Mammary epithelial cell (primary cell): ENCODE measurements at places on chromosomes 3 and 15. TPM values are rescaled to one million over a fixed set of nuclear protein-coding genes. Genes with fewer than 3 reads are reported as not detected.
A peak's percentile ranks its signal among the peaks of the same experiment; 100 is the strongest.

DNA sequence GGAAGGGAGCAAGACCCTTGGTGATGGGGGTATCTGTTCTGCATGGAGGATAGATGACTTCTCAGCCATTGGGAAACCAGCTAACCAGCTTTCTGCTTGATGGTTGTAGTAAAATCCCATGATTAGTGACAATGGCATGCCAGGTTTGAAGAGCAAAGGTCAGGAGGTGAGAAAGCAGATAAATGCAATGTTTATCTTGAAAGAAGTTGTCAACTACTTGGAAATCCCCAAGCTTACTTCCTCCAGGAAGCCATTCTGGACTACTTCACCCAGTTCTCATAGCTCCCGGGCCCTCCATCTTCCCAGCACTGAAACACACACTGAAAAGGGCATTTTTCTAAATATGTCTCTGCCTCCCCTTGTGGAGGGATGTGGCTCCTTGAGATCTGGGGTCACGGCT is 51.3 kb downstream of the SMAD3 start:
- no peak for DNase-seq

GRCh38 chr3:171374661-171375285 is 85.4 kb downstream of the TNIK start:
- DNase-seq, result peak; percentile 72

DNA sequence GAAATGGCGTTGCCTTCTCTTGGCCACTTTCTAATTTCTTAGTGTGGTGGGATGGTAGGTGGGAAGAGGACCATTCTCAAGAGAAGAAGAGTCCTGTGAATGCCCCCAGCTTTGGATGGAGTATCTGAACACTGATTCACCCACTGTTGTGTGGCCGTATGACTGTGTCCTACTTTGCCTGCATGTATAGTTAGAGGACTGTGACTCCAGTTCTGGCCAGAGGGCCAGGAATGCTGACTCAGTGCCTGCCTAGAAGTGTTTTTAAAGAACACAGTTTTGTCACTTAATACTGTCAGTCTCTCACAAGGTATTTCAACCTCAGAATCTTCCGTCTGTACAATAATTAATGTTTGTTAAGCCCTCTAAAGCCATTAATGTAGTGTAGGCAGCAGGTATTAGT is 2.1 kb downstream of the SEC61A1 start:
- peak; percentile 54 for DNase-seq

GRCh38 chr15:71276336-71276665 is 161.0 kb downstream of the THSD4 start:
- peak; percentile 81 for DNase-seq

DNA sequence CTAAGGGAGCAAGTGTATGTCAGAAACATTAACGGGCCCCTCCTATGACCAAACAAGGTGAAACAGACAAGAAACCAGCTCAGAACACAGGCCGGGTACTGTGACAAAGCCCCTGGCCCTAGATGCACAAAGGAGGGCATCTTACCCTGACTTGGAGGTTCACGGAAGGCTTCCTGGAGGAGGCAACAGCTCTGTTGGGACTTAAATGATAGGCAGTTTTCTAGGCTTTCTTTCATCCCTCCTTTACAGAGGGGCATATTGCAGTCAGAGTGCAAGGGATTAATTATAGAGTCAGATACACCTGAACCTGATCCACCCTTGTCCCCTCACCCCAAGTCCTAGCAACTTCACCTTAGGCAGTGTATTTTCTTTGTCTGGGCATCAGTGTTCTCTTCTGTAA is 8.4 kb downstream of the EPHB3 start:
- DNase-seq, result no peak

GRCh38 chr3:45560281-45560971 is 34.1 kb upstream of the LIMD1 start:
- no peak for DNase-seq

GRCh38 chr15:31156808-31157207 is 55.3 kb upstream of the TRPM1 start:
- no peak for DNase-seq

GRCh38 chr3:18579661-18580060 is 154.5 kb upstream of the SATB1 start:
- DNase-seq, result no peak

DNA sequence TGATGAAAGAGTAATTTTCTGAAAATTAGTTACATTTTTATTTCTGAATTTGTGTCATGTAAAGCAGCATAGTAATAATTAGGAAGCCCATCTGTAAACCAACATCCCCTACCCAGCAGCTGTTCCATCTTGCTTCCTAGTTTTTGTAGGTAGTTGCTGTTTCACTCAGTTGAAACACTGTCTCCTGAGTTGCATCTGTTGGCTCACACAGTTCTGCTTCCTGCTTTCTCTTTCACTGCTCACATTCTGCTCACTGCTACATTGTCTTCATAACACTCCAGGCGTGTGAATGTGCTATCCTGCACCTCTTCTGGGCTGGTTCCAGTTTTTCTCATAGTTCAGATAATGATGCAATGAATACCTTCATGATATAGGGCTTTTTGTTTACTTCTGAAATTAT is 123.4 kb downstream of the EPHB1 start:
- no peak for DNase-seq

The CYP1A1 gene
- 0.99 and 1.7 TPM in 2 replicates for total RNA-seq

The CGGBP1 gene
- 43.3 TPM for total RNA-seq

The SEMA5B gene
- 1.1 and 3.0 TPM in 2 replicates for total RNA-seq

The TM4SF18 gene
- not detected in 2 replicates for total RNA-seq

The AHSG gene
- total RNA-seq, result 0.67 TPM

The HIGD2B gene
- total RNA-seq, result not detected

The FBXO40 gene
- total RNA-seq, result not detected

The ITIH1 gene
- total RNA-seq, result not detected

The PROK2 gene
- total RNA-seq, result not detected
